HepG2 (cell line): ENCODE measurements at places on chromosomes 6 and 20.

DNA sequence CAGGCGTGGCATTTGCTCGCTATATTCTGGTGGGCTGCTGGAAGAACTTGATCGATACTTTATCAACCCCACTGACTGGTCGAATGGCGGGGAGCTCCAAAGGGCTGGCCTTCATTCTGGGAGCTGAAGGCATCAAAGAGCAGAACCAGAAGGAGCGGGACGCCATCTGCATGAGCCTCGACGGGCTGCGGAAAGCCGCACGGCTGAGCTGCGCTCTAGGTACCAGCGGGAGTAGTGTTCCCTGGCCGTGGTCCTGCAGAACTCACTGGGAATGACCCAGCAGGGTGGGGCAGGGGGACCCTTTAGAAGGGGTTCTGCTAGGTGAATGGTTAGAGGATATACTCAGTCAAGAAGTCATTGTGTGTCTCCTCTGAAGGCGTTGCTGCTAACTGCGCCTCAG, 68.4 kb upstream of the PBOV1 start:
- no peak for DNase-seq

- DNase-seq = no peak
Observed at GRCh38 chr6:53361549-53362031, 12.8 kb upstream of the ELOVL5 start.

DNA sequence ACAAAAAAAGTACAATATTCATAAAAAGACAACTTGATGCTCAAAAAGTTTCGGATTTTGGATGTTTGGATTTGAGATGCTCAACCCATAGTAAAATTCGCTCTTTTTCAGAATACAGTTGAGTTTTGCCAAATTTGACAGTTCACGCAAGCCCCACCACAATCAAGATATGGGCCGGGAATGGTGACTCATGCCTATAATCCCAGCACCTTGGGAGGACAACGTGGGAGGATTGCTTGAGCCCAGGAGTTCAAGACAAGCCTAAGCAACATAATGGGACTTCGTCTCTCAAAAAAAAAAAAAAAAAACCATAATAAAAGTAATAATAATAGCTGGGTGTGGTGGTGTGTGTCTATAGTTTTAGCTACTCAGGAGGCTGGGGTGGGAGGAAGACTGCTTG, 51.3 kb downstream of the PHF20 start:
- DNase-seq = no peak

GRCh38 chr20:45943613-45944012, 9.1 kb downstream of the PCIF1 start:
- no peak for DNase-seq
